ENCODE measurements at places on chromosomes 12 and 14.

DNA sequence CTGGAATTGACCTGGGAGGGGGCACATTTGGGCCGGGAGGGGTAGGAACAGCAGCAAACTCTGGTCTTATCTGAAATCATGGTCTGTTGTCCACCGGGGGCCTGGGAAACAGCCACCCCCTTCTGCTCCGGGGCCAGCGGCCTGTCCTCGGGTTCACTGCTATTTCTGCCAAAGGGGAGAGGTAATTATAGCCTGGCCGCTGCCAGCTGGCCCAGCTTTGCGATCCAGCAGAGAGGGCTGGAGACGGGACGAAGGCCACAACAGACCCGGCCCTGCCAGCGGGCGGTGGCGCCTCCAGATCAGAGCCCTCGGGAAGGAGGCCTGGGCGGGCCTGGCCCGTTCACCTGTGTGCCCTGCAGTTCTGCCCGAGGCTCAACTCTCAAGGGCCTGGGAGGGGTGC is at the start of gene C14orf180:
TSS of gene C14orf180 (plus strand) at position 258 of the 400 bp plus-strand sequence. CDS start 6,667 bp downstream, outside the sequence.
- no peak for DNase-seq

- no peak for DNase-seq
Observed at GRCh38 chr12:39122562-39123204, 217.3 kb upstream of the CPNE8 start.

DNA sequence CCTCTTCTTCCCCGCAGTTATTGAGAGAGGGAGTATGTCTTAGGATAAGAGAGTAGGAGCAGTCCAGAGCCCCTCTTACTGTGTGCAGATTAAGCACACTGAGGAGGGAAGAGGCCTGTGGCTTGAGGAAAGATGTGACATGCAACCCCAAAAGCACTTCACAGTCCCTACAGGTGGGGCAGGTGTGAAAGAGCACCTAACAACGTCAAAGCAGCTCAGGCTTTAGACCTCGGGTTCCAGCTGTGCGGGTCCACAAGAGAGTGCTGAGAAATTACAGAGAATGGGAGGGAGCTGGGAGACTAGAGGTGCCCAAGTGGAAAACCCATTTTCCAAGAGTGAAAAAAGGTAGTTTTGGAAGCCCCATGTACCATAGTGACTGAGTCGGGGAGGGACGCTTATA is 127.6 kb downstream of the SLC25A47 start:
- DNase-seq: no peak

DNA sequence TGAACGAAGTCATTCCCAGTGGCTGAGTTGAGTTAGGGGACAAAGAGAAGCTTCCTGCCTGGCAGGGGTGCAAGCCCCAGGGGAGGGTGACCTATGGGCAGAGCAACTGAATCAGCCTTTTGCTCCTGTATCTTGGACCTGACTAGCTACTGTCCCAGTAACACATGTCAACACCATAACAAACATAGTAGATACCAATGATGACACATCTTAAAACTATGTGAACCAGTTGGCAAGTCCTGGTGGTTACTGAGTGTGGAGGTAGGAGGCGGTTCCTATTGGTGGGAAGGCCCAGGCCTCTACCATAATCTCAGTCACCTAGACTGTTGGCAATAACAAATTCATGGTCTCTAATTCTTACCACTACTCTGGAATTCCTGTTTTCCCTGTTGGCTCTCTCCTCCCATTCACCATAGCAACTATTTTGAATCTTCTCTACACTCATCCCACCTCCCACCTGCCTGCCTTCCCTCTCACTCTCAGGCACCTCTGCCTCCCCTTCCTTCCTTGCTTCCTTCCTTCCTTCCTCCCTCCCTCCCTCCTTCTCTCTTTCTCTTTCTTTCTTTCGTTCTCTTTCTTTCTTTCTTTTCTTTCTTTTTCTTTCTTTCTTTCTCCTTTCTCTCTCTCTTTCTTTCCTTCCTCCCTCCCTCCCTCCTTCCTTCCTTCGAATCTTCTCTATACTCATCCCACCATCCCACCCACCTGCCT is 8.1 kb upstream of the P2RX7 start:
- no peak for DNase-seq

- no peak for DNase-seq
Observed at GRCh38 chr12:26631846-26632245, 201.1 kb downstream of the ITPR2 start.

DNA sequence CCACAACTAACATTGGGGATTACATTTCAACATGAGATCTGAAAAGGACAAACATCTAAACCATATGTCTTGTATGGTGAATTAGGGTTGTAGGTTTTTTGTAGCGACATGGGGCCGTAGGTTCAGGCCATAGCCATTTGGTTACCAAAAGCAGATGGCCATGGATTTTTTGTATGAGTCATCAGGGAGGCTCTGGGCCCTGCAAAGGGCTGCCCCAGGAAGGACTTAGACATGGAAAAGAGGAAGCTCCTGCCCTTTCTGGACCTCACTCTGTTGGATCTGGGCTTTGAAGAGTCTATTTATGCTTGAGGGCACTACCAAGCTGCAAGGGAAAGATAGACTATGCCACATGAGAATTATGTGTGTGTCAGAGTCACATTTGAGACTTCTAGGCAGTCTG is 89.3 kb upstream of the DHRS4 start:
- DNase-seq: no peak

DNA sequence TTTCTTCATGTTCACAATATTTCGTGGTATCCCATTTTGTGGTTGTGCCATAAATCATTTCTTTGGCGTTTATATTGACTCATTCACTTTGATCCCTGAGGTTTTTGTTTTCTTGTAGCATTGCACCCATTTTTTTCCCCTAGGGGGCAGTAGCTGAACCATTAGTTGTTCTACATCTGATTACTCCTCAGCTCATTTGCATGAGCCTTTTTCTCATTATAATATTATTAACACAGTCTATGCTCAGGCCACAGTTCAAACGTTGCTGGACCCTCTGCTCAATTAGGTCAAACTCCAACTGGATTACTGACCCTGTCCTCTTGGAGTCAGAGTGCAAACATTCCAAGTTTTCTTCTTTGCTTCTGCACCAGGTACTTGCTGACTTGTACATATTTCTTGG is 475.4 kb upstream of the SEL1L start:
- DNase-seq: no peak

DNA sequence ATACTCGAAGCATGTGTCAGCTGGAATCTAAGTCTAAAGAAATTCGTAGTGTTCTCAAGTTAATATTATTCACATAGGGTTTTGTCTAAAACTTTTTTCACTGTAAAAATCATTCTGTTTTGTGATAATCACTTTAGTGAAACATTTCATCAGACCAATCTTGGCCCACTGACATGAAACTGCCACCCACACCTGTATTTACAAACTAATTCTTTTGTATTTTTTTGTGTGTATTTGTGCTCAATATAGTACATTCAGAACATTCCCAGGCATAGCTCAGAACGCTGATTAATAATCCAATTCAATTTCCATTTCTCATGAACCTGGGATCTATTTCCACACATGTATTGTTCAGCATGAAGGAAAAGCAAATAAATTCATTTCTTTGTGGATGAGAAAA is 191.7 kb downstream of the RASSF9 start:
- no peak for DNase-seq

GRCh38 chr12:58342736-58343135 is 401.4 kb downstream of the ATP23 start:
- no peak for DNase-seq

DNA sequence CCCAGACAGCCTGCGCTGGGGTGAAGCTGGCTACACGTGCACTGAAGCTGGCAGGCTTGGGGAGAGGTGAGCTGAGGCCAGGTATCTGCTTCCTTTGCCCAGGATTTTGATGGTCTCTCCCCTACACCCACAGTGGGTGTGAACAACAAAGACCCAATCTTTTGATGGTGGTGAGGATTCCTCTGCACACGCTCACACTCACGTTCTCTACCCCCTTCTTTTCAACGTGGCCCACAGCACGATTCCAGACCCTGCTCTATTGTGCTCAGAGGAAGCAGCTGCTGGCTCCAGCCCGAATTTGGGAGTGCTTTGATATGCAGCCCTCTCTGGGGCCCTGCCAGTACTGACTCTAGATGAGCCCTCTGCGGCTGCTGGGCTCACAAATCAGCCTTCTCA is 4.9 kb downstream of the CD9 start:
- no peak for DNase-seq

GRCh38 chr12:46433829-46434228 is 61.3 kb upstream of the SLC38A2 start:
- no peak for DNase-seq

DNA sequence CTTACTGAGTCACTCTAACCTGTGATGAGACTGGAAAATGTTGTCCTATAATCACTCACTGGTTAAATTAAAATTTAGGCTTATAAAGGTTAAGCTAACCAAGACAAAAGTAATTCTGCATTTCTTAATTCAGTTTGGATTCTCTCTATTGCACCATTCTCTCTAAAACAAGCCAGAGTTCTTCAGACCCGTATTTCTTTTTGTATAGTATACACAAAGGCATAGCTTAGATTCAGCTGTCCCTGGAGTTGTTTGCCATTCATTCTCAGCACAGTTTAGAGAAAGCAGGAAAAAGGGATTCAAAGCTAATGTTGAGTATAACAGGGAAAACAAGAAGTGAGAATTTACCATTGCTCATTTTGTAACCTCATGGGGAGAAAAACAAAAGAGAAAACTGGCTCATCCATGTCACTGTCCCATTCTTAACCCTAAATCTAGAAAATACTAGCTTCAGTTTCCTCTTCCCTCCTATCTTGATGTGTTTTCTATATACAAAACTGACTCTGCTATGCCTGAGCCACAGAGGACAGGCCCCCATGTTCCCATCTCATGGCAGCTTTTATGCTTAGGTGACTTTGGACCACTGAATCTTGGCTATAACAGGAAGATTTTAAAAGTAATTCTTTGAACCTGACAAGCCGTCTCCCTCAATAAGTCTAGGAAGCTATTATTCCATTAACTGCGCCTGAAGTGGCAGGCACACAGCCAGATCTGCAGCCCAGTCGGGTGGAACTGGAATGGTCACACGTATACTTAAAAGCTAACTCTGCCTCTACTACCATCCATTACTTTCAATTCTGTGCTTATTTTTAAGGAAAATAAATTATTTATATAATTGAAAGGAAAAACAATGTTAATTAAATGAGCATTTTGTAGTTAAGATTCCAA is 7.0 kb downstream of the AREL1 start:
- DNase-seq: no peak

DNA sequence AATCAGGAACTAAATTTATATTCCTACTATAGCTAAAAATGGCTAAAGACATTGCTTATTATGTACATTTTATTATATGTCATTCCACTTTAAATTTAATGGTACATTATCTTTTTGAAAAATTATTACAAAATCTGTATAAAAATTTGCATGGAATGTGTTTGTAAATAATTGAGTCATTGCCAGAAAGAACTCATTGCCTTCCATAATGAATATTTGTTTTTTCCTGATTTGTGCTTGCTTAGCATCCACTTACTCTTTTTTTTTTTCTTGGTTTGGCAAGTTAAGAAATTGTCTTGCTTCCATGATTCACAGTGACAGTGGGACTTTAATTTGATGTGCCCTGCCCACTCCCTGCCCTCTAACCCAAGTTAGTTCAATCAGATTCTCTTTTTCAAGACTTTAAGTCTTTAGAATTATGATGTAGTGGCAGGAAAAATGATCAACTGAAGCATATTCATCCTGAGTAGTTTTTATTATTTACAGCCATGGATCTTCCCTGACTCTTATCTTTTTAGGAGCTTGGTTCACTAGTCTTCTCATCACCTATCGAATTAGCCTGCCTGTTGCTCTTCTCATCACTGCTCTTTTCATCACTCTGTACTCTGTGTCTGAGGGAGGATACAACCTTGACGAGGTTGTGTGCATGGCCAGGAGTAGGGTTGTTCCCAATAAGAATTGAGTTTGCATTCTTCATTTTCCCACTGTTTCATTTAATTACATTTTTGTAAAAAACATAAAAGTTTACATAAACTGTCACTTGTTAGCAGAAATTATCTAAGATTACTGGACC is 442.0 kb downstream of the BTG1 start:
- no peak for DNase-seq

DNA sequence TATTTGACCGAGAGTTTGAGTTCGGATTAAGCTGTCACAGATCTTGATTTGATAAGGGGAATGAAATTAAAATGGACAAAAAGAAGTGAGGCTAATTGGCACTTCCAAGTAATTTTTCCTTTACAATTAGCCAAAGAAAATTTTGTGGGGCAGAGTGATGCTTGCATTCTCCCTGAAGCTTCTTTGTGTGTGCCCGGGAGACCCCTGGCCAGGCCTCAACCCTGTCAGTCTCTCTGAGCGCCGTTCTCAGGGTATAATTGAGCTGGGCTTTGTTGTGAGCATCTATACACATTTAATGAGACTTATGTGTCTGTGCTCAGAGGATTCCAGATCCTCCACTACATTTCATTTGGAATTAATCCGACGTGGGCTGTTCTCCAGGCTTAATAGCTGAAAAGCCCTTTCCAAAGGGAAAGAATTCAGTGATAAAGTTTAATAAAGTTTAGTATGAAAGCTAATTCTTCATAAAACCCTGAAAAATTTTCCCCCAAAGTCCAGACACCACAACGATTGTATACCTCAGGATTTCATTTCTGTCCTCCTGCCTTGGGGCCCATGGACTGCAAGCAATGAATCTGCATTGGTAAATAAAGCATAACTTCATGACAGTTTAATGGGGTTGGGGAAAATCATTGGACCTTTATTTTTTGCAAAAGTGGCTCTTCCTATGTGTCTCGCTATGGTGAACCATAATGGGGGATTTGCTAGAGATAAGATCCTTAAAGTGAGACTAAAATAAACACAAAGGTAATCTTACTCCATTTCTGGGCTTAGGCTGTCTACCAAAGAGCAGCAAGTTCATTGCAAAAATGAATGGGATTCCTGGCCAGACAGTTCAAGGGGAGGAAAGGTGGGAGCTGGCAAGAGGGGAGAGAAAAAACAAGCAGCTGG is 292.6 kb downstream of the C12orf75 start:
- no peak for DNase-seq

DNA sequence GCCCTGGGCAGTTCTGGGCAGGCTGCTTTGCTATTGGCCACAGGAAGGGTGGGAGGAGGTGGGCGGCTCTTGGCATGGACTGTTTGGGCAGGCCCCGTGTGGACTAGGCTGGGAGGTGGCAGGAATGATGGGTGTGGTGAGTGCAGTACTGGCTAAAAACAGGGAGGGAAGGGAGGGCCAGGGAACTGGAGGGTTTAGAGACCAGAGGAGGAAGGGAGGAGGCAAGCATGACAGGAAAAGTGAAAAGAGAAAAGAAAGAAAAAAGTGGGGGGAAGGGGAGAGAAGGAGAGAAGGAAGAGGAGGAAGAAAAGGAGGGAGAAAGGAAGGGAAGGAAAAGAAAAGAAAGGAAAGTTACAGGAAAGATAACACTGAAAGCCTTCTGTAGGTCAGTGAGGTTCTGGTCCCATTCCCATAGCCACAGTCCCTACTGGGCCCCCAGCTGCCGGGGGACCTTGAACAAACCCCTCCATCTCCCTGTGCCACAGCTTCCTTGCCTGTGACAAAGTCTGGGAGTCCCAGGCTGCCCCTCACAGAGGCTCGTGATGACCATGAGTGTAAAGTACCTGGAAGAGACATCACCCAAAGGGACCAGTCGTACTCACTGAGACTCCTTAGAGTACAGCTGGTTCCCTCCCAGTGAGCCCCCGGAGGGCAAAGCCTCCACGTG is 1.1 kb upstream of the C14orf132 start:
- DNase-seq: no peak

DNA sequence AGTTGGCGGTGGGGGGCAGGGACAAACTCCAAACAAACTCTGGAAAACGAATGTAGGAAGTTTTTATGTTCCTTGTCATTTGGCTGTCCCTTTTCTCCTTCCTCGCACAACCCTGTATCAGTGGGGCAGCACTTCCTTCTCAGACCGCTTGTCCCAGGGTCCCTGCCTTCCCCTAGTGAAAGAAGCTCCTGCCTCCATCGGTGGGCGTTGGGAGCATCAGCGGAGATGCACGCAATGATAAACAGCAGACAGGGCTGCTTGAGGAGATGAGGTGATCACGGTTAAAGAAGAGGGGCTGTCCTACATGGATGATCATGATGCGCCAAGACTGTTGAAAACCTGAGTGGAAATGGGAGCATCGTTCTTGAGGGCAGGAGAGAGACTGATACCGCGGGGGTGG is 620 bp downstream of the C1S start:
- no peak for DNase-seq

Data from progenitor cell of endocrine pancreas (in vitro differentiated cells).